Activated CD8-positive, alpha-beta memory T cell treated with anti-CD3 and anti-CD28 coated beads for 4 hours (primary cell): ENCODE measurements at places on chromosomes 2 and 18.

- no peak for DNase-seq
Measured at GRCh38 chr2:55010915-55011314, 39.3 kb downstream of the RTN4 start.

DNA sequence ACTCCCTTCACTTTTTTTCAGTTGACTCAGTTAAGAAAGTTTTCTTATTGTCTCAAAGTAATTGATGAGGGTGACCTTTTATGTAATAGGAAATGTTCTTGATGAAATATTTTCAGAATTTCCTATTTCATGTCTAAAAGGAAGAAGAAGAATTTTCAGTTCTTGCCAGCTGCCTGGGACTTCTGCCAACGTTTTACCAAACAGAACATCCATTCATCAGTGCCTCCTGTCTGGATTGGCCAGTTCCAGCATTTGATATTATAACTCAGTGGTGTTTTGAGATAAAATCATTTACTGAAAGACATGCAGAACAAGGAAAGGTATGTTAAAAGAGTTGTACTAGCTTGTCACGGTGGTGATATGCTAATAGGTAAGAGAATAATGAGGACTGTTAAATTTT is 104.7 kb upstream of the MYO3B start:
- no peak for DNase-seq

DNA sequence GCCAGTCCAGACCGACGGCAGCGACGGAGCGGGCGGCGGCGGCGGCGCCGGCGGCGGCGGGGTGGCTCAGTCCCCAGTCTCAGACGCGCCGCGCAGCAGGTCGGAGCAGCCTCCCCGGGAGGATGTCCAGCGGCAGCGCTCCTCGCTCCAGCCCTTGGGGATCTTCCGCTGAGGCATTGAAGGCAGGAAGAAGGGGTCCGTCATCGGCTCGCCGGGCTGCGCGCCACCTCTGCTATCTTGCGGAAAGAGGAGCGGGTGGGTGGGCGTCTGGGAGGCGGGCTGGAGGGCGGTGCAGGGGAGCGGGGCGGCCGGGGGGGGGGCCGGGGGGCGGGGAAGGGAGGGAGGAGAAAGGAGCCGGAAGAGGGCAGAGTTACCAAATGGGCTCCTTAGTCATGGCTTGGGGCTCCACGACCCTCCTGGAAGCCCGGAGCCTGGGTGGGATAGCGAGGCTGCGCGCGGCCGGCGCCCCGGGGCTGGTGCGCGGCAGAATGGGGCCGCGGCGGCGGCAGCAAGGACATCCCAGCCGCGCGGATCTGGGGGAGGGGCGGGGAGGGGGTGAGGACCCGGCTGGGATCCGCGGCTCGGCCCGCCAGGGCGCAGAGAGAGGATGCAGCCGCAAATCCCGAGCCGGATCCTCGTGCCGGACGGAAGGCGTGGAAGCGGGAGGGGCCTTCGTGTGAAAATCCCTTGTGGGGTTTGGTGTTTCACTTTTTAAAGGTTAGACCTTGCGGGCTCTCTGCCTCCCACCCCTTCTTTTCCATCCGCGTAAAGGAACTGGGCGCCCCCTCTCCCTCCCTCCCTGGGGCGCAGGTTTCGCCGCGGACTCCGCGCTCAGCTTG is at the start of gene NETO1:
Gene NETO1, minus strand, starts transcription at position 242 of the 839 bp plus-strand sequence. CDS start 696 bp downstream, outside the sequence.
- DNase-seq = no peak

GRCh38 chr2:42841344-42841743 is 49.0 kb upstream of the HAAO start:
- DNase-seq = no peak

GRCh38 chr18:76564655-76565237 is 69.7 kb upstream of the ZNF516 start:
- no peak for DNase-seq

DNA sequence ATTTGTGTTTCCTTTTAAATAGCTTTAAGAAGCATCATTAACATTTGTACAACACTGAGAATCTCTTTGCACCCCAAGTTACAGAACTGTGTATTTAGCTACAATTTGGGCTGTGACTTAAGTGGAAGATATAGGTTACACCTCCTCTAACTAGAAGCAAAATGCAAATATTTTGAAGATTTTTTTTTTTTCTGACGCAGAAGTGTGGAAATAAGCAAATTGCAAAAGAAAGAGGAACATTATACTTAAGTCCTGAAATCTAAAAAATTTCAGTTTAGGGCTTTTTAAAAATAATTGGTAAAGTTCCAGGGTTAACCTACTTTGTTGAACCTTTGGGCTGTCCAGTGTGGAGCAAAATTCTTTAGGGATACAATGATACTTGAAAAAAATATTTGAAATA is 41.4 kb upstream of the RBMS1 start:
- no peak for DNase-seq

GRCh38 chr2:18546567-18546966 is 13.9 kb downstream of the RDH14 start:
- DNase-seq = no peak

- no peak for DNase-seq
Measured at GRCh38 chr2:121925466-121925865, 170.0 kb downstream of the TSN start.

GRCh38 chr18:34704823-34705222 is 5.3 kb upstream of the DTNA start:
- no peak for DNase-seq

- DNase-seq = no peak
Measured at GRCh38 chr2:135863233-135863632, 13.0 kb downstream of the MCM6 start.

- DNase-seq = no peak
Measured at GRCh38 chr2:205722283-205722918, 40.1 kb downstream of the NRP2 start.

DNA sequence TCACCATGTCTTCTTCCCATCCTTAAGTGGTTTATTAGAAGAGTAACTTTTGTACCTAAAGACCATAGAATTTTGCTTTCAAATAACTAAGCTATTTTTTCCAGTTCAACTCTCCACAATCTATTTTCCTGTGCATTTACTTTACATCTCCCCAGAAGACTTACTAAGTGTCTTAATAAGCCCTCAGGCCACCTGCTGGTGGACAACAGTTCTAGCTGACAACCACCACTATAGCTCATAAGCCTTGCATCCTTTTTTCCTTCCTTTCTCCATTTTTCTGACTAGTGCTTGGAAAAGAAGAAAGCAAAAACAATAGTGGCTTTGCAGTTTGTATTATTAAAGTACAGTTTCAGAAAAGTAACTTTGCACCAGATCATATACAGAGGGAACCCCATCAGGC is 149.5 kb upstream of the TMEM200C start:
- DNase-seq = no peak

- DNase-seq = no peak
Measured at GRCh38 chr18:41850781-41851180, 104.3 kb upstream of the PIK3C3 start.

GRCh38 chr2:191664823-191665677 is 12.9 kb upstream of the NABP1 start:
- no peak for DNase-seq
